ENCODE measurements at places on chromosomes 1 and 21.

DNA sequence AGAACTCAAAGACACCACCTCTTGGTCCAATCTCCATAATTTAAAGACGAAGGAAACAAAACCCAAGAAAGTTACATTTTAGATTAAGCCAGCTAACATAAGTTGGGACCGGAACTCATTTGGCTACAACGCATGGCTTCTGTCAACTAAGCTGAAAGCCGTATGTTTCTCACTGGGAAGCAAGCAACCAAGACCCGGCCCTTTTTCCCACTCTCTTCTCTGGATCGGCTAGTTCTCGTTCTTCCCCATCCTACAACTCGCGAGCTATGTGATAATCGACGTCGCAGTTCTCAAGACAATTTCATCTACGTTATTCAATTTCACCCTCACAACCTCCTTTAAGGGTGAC is 601 bp downstream of the CCT8 start:
- DNase-seq = no peak

GRCh38 chr1:211621447-211622198 is 42.7 kb upstream of the SLC30A1 start:
- DNase-seq = no peak

DNA sequence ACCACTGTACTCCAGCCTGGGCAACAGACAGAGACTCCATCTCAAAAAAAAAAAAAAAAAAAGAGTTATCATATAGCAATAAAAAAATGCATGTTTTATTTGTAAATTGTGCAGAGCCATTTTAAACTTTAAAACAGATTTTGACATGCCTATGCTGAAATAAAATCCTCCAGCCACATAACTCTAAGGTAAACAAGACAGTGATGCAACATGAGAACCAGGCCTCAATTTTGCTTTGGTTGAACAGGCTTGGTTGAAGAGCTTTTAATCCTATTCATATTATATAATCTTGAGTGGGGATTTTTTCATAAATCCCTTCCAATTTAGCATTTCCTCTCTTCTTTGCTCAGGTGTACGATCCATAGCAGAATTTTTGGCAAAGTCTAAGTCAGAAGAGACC is 26.1 kb downstream of the ARMH1 start:
- DNase-seq = no peak

DNA sequence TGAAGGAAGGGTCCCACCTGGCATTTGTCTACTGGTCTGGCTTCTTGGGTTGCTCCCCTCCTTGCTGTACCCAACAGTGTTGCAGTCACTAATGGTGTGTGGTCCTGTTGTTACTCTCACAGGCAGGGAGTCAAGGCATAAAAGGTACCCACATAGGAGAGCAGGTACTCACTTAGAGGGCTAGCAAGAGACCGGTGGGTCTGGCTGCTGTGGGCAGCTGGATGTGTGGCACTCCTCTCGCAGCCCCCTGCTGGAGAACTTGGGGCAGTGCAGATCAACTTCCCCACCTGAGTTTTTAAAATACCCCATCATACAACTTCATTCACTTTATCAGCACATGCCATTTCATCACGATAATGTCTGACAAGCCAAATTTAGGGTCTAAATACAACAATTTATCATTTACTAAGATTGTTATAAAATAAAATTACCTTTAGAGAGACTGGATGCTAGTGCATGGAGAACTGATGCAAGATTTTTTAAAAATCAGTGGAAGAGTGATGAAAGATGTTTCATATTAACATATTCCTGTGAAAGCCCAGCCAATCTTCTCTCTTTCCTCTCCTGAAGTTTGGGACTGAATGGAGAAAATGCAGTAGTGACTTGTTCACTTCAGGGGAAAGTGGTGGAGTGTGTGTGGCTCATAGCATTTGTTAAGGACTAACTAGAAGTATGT is 42.8 kb downstream of the ACP6 start:
- no peak for DNase-seq

DNA sequence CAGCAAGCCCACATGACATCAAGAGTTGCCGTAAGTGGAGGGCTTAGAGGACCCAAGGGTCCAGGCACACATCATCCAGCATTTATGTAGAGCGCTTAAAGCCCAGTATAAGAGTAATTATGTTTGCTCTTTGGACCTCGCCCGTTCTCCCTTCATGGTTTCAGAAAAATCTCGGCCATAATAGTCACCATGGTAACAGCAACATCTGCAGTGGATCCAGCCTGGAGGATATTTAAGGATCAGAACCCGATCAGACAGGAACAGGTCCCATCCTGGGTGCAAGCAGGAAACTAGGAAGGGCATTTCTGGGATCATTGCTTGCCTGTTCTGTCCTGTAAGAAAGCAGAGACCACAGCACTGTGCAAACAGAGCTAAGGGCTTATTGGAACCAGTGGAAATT is 89.9 kb upstream of the KAZN start:
- no peak for DNase-seq
